ENCODE measurements at places on chromosomes 2 and 18. TPM values are rescaled to one million over a fixed set of nuclear protein-coding genes. Genes with fewer than 3 reads are reported as not detected.

PLB1 gene
- 1.2 TPM for total RNA-seq

TCF4 gene
- 2.0 TPM for total RNA-seq

DSG3 gene
- not detected for total RNA-seq

PIEZO2 gene
- total RNA-seq, result not detected

PROKR1 gene
- not detected for total RNA-seq

THADA gene
- total RNA-seq, result 32.1 TPM

RIT2 gene
- not detected for total RNA-seq

SLC16A14 gene
- total RNA-seq, result 0.47 TPM

GKN2 gene
- not detected for total RNA-seq

RAB27B gene
- total RNA-seq, result 0.66 TPM
